ENCODE measurements at places on chromosomes 7 and 10.

DNA sequence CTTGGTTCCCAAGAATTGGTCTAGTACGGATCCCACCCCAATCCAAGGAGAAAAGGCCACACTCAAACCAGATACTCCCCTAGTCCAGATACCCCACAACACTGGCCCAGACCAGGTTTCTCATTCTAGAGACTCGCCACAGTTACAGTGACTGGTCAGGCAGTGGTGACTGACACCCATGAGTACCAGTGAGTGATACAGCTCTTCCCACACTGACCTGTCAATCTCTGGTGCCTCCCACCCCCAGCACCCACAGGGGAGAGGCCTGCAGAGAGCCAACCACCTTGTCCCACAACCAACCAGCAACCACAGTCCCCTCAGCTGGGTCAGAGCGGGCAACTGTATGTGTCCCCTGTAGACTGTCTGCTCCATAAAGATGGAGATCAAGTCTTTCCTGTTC lies 152.8 kb downstream of the NEURL1 start:
- no peak for DNase-seq

GRCh38 chr10:59891936-59892335 lies 14.4 kb downstream of the CCDC6 start:
- DNase-seq: no peak

DNA sequence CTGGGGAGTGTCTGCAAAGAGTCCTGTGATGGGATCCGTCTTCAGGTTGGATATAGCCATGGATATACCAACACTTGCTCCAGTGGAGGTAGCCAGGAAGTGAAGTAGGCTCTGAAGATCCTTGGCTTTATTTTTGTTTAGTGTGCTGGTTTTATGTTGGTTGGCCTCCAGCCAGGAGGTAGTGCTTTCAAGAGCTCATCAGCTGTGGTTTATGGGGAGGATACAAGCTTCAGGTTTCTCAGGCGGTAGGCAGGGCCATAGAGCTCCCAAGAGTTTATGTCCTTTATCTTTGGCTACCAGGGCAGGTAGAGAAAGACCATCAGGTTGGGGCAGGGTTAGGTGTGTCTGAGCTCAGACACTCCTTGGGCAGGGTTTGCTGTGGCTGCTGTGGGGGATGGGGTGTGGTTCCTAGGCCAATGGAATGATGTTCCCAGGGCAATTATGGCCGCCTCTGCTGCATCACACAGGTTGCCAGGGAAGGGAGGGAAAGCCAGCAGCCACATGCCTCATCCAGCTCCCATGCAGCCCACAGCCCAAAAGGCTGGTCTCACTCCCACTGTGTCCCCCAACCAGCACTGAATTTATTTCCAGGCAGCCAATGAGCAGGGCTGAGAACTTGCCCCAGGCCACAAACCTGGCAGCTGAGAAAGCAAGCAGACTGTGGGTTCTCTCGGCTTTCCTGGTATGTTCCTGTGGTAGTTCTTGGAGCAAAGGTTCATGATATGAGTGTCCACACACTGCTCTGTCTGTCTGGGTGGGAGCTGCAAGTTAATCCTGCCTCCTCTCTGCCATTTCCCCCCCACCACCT lies 67.0 kb upstream of the PRLHR start:
- no peak for DNase-seq

GRCh38 chr7:91949221-91950009 lies 8.8 kb downstream of the AKAP9 start:
- no peak for DNase-seq

- DNase-seq: no peak
Measured at GRCh38 chr7:100456562-100456961, 7.5 kb downstream of the SPACDR start.

- DNase-seq: no peak
Measured at GRCh38 chr7:111540199-111540815, 22.0 kb downstream of the IMMP2L start.

- DNase-seq: peak; percentile 58
Measured at GRCh38 chr10:70758757-70759514, 26.2 kb downstream of the TBATA start.

- no peak for DNase-seq
Measured at GRCh38 chr7:8044761-8045430, 76.3 kb downstream of the GLCCI1 start.

GRCh38 chr10:33617381-33618080 lies 283.1 kb upstream of the NRP1 start:
- no peak for DNase-seq

DNA sequence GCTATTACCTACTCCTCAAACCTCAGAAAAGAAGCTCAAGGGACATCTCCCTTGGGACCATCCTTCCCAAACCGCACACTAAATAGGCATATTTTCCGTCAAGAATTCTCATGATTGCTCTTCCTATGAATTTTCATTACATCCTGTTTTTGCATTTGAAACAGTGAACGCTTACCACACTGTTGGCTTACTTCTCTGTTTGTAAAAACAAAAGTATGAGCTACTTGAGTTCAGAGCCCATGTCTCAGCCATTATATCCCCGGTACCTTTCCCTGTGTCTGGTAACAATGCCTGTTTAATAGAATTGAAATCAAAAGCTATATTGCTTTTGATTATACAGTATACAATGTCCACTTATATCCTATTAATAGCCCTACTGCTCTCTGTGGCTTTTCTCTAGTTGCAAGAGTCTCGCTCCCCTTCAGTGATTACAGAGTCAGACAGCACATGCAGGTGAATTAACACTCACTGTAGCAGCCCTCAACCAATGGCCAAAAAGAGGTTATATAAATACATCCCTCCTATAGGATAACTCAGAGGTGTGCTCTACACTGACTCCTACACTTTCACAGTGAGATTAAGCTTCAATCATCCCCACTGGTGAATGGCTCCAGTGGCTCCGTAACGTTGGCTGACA lies 264.4 kb downstream of the SORCS1 start:
- DNase-seq: no peak

- no peak for DNase-seq
Measured at GRCh38 chr7:140200061-140200989, 23.5 kb upstream of the KDM7A start.

- DNase-seq: no peak
Measured at GRCh38 chr10:72251635-72252034, 22.1 kb upstream of the DDIT4 start.

DNA sequence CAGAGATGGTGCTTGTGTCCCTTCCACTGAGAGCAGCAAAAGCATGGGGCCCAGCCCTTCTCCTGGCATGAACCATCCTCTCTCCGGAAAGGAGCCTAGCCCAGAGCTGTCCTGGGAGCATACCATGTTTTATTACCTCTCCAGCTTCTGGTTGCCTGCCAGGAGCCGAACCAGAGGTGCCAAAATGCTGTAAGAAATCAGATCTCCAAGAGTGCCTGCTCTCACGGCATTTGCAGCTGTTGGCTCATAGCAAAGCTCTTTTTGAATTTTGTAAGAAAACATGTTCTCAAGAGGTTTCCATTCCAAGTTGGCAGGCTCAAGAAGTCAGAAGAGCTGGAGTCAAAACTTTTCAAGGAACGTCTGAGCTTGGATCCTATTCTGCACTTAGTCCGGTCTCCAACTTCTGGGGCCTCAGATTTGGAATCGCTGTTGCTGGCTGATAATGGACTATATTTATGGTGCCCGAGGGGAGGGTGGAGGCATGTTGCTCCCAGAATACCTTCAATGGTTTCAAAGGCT lies 211.7 kb upstream of the MKI67 start:
- no peak for DNase-seq

- no peak for DNase-seq
Measured at GRCh38 chr7:149199234-149199995, 4.1 kb downstream of the ZNF282 start.

DNA sequence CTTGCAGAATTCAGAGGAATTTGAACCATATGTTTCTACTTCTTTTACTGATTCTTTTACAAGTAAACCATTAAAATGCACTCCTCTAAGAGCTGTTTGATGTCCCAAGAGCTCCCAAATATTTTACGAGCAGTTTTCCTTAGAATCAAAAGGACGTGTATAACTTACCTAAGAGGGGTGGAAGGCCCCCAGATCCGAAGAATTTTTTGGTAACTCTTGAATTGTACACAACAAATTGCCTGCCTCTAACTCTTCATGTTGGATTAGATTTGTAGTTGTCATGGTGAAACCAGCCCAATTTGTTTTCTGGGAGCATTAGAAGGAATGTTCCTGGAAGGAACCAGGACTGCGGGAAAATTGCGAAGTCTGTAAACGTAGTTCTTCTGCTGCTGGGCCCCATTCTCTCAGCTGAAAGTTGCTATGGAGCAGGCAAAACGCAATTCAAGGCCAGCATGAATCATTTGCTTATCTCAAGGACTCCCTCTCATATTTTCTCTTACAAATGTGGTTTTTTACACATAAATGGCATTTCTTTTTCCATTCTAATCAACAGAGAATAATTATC lies 124.8 kb upstream of the TMEM72 start:
- DNase-seq: no peak

DNA sequence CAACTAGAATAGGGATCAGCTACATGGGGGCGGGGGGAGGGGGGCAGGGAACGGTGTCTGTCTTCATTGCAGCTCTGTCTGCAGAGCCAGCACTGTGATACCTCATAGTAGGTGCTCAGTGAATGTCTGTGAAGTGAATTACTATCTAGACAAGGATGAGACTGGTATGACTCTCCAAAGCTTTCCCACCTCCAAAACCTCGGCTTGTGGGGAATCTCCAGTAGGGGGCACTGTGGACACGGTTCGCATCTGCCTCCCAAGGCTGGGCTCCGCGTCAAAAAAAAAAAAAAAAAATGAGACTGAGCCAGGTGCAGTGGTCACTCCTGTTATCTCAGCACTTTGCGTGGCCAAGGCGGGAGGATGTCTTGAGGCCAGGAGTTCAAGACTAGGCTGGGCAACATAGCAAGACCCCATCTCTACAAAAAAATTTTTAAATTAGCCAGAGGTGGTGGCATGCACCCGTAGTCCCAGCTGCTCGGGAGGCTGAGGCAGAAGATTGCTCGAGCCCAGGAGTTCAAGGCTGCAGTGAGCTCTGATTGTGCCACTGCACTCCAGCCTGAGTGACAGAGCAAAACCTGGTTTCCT lies 9.6 kb downstream of the TRIM56 start:
- no peak for DNase-seq

- DNase-seq: no peak
Measured at GRCh38 chr10:46527241-46527811, 29.1 kb downstream of the GPRIN2 start.

DNA sequence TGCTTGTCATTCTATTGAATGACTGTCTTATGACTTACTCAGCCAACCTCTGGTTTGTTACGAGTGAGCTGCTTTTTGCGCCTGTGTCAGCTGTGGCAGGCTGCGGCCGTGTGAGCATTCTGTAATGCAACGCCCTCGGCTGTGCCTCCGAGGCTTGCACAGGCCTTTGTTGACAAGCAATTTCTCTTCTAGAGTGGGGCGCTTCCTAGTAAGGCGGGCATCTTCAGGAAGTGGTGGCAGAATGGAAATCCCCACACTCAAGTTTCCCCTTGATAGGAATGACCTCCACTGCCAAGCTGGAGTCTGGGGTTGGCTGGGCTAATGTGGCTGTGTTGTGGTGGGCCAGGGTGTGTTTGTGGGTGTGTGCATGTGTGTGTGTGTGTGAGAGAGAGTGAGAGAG lies 20.2 kb upstream of the TMEM178B start:
- DNase-seq: no peak

- DNase-seq: no peak
Measured at GRCh38 chr7:21782996-21783395, 162.7 kb downstream of the CDCA7L start.

DNA sequence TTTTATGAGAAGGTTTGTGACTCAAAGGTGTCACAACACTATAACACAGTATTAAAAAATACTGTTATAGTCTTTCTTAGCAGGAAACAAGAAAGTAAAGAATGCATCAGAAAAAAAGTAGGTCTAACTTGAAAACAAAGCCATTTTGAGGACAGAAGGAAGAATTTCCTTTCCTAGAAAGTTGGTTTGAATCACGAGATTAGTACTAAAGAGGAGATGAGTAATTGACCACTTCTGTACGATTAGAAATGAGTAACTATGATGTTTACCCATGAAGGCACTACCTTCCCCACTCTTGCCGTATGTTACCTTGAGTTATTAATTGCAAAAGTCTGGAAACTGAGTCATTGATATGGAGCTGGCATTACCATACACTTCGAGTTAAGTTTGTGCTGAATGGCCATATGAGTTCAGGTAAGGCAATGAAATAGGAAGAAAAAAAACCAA lies 65.2 kb downstream of the FAM185A start:
- DNase-seq: no peak

- DNase-seq: no peak
Measured at GRCh38 chr7:25854608-25855497, 297.1 kb upstream of the NFE2L3 start.

GRCh38 chr10:96043893-96044715 lies 721 bp downstream of the CCNJ start:
- peak; percentile 30 for DNase-seq

- DNase-seq: no peak
Measured at GRCh38 chr7:73451780-73452398, 18.3 kb downstream of the FZD9 start.

- peak; percentile 1 for DNase-seq
Measured at GRCh38 chr7:67625257-67625737, 628.7 kb downstream of the TYW1 start.

DNA sequence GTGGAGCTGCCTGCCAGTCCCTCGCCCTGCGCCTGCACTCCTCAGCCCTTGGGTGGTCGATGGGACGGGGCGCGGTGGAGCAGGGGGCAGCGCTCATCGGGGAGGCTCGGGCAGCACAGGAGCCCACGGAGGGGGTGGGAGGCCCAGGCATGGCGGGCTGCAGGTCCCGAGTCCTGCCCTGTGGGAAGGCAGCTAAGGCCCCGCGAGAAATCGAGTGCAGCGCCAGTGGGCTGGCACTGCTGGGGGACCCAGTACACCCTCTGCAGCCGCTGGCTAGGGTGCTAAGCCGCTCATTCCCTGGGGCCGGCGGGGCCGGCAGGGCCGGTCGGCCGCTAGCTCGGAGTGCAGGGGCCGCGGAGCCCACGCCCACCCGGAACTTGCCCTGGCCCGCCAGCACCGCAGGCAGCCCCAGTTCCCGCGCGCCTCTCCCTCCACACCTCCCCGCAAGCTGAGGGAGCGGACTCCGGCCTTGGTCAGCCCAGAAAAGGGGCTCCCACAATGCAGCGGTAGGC lies 565.9 kb upstream of the NRG3 start:
- no peak for DNase-seq

DNA sequence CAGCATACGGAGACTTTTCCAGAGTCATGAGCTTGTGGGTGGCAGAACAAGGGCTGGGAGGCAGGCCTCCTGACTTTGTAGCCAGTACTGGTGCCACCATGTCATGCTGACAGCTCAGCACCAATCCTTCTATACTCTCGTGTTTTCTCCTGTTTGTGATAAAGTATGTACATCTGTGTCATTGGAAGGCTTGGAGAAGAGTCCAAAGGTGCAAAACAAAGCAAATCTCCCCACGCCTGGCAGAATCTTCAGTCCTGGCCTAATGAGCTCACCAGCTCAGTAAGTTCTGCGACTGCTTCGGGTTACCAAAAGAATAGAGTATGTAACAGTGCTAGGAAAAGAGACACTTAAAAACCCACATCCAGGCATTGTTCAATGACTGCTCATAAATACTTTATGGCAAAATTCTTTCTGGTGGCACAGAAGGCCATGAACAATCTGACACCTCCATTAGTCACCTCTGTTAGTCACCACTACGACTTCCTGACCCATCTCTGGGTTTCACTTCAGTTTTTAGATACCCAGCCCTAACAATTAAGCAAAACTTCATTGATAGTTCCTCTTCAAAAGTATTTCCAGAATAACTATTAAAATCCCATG lies 24.5 kb downstream of the STEAP1 start:
- DNase-seq: no peak

GRCh38 chr10:27600930-27601329 lies 96.8 kb downstream of the RAB18 start:
- DNase-seq: no peak

- DNase-seq: no peak
Measured at GRCh38 chr10:16182688-16183087, 254.1 kb upstream of the PTER start.

All from stimulated activated CD4-positive, alpha-beta T cell treated with anti-CD3 and anti-CD28 coated beads, Interleukin-1b, Interleukin-23, amount 100 ng/mL, for 24 hours (primary cell).